Activated T-helper 17 cell treated with anti-CD3 and anti-CD28 coated beads, Interleukin-2, amount 50 U/mL, for 72 hours (primary cell): ENCODE measurements at places on chromosomes 16 and 17. TPM values are rescaled to one million over a fixed set of nuclear protein-coding genes. Genes with fewer than 3 reads are reported as not detected.

GPR139 gene
- total RNA-seq = not detected

DNA sequence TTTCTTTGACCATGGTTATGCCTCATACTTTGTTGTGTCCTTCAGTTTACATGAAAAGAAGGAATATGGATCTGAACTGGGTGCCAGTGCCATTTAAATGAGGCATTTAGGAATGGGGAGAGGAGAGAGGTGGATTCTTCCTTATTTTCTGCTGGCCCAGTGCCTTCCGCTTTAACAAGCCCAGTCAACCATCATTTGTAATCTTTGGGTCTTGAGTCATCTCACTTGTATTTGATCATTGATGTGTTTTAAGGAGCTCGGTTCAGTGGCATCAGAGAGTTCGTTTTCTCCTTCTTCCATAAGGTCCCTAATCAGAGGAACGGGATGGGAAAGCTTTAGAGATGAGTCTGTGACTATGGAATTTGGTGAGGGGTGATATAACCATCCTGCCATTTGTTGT is 334.9 kb downstream of the WWOX start:
- no peak for ATAC-seq

DNA sequence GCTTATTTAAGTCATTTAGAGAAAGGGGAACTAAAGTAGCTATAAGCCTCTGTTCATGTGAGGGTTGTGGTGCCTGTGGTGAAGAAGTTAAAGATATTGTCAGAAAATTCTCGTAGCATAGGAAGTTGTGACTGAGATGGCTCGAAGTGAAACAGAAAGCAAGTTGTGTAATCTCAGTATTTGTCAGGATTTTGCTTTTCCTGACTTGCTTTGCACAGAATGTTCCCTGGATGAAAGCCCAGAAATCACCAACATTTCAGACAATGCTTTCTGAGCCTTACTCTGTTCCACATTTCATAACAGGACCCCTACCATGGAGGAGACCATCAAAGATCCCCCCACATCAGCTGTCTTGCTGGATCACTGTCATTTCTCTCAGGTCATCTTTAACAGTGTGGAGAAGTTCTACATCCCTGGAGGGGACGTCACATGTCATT is 10.6 kb downstream of the CALCOCO2 start:
- peak; percentile 97 for ATAC-seq

DNA sequence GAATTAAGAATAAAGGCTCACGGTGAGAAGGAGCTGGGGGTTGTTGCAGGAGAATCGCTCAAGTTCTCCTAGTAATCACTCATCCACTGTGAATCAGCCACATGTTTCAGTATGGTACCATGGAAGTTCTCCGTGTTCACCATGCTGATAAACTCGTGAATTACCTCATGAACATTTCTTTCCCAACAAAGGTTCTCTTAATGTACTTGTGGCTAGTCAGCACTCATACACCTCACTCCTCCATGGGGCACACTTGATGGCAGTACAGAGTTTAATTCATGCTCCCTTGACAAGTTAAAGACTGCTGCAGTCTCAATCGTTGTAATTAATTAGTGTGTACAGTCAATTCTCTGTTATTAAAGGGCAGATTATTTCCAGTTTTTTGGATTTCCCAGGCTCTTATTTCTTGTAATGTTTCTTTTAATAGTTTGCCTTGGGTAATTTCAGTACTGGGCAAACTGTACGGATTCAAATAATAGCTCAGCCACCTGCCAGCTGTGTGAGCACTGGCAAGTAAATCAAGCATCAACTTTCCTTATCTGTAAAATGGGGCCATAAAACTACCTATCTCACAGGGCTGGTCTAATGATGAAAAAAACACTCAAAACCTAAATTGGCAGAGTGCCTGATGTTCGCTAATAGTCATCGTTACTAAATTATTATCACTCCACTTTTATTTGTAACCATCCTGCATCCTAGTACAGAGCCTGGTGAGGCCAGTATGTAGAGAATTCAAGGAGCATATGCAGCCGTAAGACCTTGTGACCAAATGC is 6.1 kb downstream of the GOT2 start:
- no peak for ATAC-seq

- ATAC-seq = peak; percentile 97
Measured at GRCh38 chr16:89020068-89020924, 43.3 kb upstream of the CBFA2T3 start.

SLC22A31 gene
- 0.65 TPM for total RNA-seq

ODAD4 gene
- 0.63 TPM for total RNA-seq

GRCh38 chr16:75320435-75320834 is 69.0 kb upstream of the BCAR1 start:
- peak; percentile 7 for ATAC-seq

- ATAC-seq = no peak
Measured at GRCh38 chr16:81697616-81698309, 81.3 kb upstream of the PLCG2 start.

- no peak for ATAC-seq
Measured at GRCh38 chr17:48051706-48052486, 3.7 kb downstream of the NFE2L1 start.

DNA sequence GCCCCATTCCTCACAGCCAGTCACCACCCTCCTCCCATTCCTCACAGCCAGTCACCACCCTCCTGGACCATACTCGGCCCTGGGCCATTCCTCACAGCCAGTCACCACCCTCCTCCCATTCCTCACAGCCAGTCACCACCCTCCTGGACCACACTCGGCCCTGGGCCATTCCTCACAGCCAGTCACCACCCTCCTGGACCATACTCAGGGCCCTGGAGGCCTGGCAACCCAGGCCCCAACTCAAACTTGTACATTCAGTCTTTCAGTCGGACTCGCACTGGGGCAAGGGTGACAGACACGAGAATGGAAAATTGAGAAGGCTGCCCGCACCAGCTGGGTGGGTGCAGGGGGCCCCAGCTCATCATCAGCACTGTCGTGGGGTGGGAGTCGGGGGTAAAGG is 30.4 kb upstream of the FOXK2 start:
- ATAC-seq = no peak

GRCh38 chr16:69762814-69763598 is 874 bp downstream of the WWP2 start:
- peak; percentile 37 for ATAC-seq

- ATAC-seq = no peak
Measured at GRCh38 chr17:73689596-73690275, 45.5 kb upstream of the SDK2 start.

- ATAC-seq = peak; percentile 18
Measured at GRCh38 chr16:48365025-48365600, 20.1 kb downstream of the SIAH1 start.

FSCN2 gene
- 0.43 TPM for total RNA-seq

GRCh38 chr16:58670177-58670576 is 14.4 kb downstream of the SLC38A7 start:
- ATAC-seq = no peak

- peak; percentile 36 for ATAC-seq
Measured at GRCh38 chr16:88769617-88770460, 15.2 kb downstream of the PIEZO1 start.

- ATAC-seq = no peak
Measured at GRCh38 chr17:47197821-47198220, 8.7 kb upstream of the CDC27 start.

TM4SF5 gene
- not detected for total RNA-seq

DNA sequence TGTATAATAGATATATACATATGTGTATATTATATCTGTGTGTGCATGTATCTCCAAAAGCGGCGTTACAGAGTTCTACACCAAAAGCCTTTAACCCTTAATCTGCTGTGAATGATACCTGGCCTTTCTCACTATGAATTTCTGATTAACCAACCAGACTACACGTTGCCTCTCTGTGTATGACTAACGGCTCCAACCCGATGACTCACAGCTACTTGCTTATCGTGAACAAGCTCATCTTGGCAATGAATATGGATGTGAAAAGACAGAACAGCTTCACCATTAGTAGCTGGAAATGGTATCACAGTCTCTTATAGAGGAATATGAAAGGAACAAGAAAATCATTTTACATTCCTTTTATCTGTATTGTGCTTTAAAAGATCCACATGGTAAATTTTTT is 23.8 kb upstream of the ARHGAP44 start:
- no peak for ATAC-seq

TBC1D3K gene
- not detected for total RNA-seq

DNA sequence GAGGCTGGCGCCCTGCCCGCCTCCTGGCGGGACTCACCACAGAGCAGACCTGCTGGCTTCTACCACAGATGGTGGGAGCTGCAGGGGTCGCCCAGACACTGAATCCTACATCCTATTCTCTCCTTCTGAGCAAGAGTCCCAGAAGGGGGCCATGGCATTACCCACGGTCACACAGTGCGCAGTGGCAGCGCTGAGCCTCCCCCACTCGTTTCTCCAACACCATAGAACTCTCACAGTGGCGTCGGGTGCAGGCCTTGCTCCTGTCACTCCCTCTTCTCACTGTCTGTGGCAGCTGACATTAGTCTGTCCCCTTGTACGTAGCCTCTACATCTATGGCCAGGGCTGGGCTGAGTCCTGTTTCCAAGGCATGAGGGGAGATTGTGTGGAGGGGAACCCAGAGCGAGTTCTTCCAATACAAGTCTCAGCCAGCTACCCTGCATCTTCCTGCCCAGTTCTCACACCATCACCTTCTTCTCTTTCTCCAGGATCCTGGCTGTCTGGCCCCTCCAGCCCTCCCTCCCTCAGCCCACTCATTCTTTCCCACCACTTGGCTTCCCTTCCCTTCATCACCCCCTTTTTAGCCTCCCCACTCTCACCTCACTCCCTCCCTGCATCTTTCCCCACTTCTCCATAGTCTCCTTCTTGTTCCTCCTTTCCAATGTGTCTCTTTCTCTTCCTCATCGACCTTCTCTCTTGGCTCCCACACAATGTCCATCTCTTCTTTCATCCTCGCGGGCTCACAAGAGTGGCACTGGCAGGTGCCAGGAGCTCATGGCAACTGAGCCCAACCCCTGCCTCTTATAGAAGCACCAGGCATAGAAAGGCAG is 5.9 kb downstream of the UBTF start:
- no peak for ATAC-seq

DNA sequence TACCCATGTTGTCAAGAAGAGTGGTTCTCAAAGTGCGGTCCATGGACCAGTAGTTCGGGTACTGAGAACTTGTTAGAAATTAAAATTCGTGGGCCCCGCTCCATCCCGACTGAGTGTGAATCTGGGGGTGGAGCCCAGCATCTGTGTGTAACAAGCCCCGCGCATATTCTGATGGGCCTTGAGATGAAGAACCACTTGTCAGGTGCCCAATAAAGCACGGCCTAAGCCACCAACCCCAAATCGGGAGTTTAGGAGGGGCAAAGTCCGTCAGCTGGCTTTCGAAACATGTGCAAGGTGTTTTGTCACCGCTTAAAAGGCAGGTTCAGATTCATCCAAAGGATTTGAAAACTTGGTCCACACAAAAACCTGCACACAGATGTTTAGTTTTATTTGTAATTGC is 29.5 kb downstream of the PSMD12 start:
- no peak for ATAC-seq

DNA sequence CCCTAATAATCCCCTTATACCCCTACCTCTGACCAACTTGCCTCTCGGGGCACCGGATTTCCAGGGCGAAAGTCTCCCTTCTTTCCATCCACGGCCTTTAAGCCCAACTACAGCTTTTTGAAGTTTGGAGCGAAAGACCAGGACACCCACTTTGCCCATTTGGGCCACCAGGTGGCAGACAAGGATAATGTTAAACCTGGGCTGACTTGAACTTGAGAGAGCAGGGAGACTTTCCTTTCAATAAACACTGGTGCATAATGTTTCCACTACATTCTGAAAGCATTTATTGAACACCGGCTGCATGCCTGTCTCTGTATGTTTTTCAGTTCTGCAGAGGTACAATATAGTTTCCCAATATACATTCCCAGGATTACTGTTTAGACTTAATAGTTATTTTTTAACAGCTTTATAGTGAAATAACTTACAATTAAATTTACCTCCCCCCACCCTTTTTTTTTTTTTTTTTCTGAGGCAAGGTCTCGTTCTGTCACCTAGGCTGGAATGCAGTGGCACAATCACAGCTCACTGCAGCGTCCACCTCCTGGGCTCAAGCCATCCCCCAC is 6.9 kb upstream of the CES3 start:
- ATAC-seq = peak; percentile 79

DNA sequence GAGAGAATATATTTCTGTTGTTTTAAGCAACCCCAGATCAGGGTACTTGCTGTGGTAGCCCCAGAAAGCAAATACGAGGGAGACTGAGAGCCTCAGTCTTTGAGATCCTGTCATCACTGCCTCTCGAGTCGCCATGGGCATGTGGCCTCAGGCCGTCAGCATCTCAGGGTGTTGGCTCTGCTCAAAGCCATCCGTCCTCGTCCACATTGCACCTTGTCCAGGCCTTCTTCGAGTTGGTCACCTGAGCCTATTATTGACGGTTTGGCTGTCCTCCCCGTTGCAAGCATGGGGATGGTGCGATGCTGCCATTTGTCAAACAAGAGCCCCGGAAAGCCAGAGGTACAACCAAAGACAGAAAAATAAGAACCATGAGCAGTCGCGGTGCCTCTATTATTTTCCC is 136.9 kb downstream of the IRF8 start:
- no peak for ATAC-seq

- no peak for ATAC-seq
Measured at GRCh38 chr17:65941356-65941899, 250.5 kb downstream of the CEP112 start.

- no peak for ATAC-seq
Measured at GRCh38 chr17:33328129-33328528, 35.0 kb upstream of the ASIC2 start.

DNA sequence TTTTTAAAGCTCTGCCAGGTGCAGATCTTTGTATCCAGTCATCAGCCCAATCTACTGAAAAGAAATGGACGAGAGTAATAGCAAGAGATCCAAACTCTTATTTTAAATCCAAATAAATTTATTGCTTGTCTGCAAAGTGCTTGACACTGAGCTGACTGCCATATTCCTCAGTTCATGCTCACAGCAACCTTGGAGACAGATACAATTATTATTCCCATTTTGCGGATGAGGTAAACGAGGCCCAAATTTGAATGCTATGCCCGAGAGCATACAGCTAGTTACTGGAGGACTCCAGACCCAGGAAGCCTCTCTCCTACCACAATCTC is 620 bp downstream of the NOB1 start:
- ATAC-seq = no peak

DNA sequence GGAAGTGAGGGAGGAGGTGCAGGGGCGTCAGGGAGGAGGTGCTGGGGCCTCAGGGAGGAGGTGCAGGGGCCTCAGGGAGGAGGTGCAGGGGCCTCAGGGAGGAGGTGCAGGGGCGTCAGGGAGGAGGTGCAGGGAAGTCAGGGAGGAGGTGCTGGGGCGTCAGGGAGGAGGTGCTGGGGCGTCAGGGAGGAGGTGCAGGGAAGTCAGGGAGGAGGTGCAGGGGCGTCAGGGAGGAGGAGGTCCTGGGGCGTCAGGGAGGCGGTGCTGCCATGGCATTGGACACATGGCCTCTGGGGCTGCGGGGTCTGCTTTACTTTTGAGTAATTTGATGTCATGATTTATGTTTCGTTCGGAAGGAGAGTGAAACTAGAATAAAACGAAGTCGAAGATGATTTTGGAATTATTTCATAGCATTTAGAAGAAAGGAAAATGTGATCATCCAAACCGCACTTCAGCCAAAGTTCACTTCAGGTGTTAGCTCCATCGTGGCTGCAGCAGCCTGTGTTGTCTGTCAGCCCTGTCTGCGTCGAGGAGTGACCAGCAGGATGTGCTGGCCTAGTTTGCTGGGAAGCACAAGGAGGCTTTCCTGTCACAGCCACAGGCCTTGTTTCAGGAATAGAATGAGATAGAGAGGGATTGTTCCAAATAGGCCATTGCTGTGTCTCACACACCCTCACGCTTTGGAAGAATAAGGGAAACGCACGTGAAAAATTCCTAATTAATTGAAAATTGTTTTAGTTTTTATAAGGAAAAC is 42.8 kb downstream of the RAB11FIP3 start:
- no peak for ATAC-seq

EVPL gene
- total RNA-seq = 0.11 TPM

ZNF423 gene
- total RNA-seq = not detected
